ENCODE measurements at places on chromosomes 16 and 17. TPM values are rescaled to one million over a fixed set of nuclear protein-coding genes. Genes with fewer than 3 reads are reported as not detected.

GRCh38 chr16:58654560-58655214 is 25.1 kb upstream of the CNOT1 start:
- DNase-seq, result no peak

DNA sequence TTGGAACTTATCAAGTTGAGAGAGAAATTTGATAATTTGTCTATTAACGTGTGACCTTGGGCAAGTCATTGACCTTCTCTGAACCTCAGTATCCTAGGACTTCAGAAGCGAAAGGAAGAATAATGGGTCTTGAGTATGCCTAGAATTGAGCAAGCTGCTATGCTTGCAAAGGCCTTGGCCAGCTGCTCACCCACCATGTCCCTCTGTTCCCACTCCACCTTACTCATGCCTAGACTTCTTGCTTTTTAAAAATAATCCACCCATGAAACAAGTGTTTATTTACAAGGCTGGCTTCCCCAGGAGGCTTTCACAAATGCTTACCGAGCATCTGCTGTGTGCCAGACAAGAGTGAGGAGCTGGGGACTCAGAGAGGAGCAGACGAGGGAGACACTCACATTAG is 590.6 kb downstream of the MAF start:
- no peak for DNase-seq

GRCh38 chr17:17839791-17840707 is 3.3 kb upstream of the SREBF1 start:
- peak; percentile 98 for DNase-seq

- no peak for DNase-seq
Measured at GRCh38 chr16:78269256-78269655, 169.8 kb downstream of the WWOX start.

DNA sequence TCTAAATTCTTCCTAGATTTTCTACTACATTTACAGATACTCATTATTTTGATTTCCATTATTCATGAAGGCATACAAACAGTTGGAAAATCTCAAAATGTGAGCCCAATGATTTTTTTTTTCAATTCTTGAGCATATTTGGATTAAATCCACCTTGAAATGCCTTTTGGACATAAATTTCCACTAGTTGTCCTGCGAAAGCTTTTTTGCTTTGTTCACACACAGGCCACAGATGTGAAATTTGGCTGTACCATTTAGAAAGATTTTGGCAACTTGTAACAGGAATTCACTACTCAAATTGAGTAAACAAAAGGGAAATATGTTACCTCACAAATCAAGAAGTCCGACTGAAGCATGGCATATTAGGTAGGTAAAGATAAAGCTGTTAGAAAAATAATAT is 1631.0 kb downstream of the CDH8 start:
- no peak for DNase-seq

- DNase-seq, result no peak
Measured at GRCh38 chr16:22007159-22007508, 777 bp upstream of the MOSMO start.

DNA sequence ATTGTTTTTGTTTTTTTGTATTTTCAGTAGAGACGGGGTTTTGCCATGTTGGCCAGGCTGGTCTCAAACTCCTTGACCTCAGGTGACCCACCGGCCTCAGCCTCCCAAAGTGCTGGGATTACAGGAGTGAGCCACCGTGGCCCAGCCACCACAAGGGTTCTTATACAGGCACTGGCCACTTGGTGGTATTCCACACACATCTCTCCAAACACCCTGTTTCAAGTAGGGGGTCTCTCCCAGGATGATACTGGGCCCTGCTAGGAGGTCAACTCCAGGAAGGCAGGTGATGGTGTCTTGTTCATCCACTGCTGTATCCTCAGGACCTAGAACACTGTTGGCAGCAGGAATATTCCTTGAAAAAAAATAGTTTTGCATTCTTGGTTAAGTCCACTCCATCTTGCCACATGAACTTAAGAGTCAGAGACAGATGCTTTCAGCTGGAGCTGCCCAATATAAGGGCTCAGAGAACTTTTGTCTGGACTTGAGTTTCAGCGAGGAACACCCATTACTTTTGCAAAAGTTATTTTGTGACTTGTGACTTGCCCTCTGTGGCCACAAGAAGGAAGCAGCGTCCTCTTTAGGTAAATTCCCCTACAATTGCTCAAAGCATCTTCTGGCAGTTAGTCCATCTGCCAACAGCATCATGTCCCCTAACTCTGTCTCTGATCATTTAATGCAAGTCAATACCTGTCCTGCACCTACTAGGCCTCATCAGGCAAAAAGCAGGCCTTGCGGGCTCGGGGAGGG is 7.4 kb upstream of the EEF2K start:
- DNase-seq, result peak; percentile 34

GRCh38 chr17:13874817-13875216 is 194.5 kb upstream of the COX10 start:
- DNase-seq, result no peak

- peak; percentile 12 for DNase-seq
Measured at GRCh38 chr16:22642416-22643088, 131.9 kb downstream of the NPIPB5 start.

Gene ST6GALNAC1
- total RNA-seq, result 0.21 TPM

Gene WFIKKN1
- total RNA-seq, result 0.70 TPM

Gene CRHR1
- 0.36 TPM for total RNA-seq

Gene KIF18B
- 0.03 TPM for total RNA-seq

Gene ZNF771
- 27.7 TPM for total RNA-seq

Gene NAT9
- total RNA-seq, result 47.7 TPM

Gene TUBG2
- total RNA-seq, result 16.7 TPM

Gene VWA3A
- not detected for total RNA-seq

Gene CES5A
- total RNA-seq, result not detected

Gene LPO
- total RNA-seq, result not detected

All from myocyte (in vitro differentiated cells).